CD8-positive, alpha-beta memory T cell (primary cell): ENCODE measurements at places on chromosomes 3 and 15. TPM values are rescaled to one million over a fixed set of nuclear protein-coding genes. Genes with fewer than 3 reads are reported as not detected.

DNA sequence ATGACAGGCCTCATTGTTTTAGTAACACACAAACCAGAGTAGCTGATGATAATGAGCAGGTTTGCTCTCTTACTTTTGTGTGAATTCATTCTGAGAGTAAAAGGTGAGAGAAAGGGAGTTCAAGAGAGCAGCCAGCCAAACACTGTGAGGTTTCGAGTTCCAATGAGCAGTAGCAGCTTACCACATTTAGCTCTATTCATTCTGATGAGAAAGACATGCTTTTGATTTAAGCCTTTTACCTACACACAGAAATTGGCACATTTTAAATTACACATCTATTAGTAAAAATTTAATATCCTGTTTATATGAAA, 28.0 kb downstream of the GLDN start:
- DNase-seq: no peak

DNA sequence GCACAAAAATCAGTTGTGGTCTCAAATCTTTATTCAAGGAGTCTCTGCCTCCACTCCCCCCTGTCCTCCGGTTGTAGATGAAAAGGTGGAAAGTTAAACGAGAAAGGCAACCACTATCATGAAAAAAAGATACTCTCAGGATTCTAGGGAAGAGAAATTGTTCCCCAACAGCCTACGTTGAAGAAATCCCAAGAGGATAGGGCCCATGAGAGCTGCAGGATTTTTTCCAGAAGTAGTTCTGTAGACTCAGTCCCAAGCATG, 14.3 kb downstream of the ZIC1 start:
- DNase-seq: no peak

DNA sequence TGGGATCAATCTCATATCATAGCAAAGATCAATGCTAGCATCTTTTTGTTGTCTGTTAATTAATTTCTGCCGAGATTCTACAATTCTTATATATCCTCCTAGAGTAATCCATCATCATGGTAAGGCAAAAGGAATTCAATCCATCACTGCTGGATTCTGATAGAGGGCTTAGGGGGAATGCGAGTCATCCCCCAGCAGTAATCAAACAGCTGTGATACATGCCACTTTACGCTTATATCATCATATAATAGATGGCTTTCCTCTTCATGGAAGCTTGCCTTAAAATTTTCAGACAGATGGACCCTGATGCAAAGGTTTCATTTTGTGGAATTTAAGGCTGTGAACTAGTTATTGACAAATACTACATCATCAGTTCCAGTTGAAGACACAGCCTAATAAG, 645.9 kb downstream of the CADM2 start:
- DNase-seq: no peak

DNA sequence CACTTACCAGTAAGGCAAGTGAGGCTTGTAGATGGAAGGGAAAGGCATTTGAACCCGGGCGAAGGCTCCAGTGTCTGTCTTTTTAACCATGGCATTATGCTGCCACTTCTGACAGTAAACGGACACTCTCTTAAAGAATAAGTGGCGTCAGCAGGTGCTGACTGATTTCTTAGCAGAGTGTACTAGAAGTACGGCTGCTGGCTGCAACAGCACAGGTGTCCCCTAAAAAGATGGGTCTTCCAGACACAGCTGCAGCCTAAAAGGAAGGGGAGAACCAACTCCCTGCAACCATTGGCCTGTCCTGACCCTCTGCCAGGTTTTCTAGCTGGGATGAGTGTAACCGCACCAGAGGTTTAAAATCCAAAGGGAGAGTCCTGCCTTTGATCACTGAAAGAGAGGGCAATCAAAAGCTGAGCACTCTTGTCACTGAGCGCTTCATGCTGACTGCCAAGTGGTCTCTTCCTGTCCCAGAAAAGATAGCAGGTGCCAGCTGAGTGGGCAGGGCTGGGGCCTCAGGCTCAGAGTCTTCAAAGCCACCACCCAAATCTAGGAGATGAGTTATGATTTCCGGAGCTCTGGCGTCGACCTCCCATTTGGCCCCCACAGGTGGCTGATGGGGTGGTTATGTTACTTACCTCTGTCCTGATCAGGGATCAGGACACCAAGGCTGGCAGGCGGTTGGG, 255.8 kb downstream of the SLCO3A1 start:
- no peak for DNase-seq

The RYR3 gene
- not detected for total RNA-seq

The GPR15 gene
- total RNA-seq: 15.6 TPM

DNA sequence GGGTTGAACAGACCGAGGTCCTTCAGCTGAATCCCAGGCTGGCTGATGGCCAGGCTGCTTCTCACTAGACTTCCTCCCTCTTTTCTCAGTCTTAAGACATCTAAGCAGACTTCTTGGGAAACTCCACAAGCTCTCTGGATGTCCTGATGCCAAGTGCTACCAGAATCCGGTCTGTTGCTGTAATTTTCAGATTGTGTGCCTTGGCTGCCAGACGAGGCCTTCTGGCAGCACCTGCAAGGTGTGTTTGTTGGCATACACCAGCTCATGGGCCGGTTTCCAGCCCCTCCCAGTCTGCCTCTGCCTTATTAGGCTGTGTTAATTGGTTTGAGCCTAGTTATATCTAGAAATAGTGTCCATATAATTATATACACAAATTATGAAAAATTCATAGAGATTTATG, 120.6 kb downstream of the TNIK start:
- DNase-seq: no peak

- DNase-seq: no peak
Measured at GRCh38 chr3:158134363-158134762, 24.5 kb downstream of the RSRC1 start.
